ENCODE measurements at places on chromosomes 2 and 18.

- no peak for DNase-seq
Measured at GRCh38 chr2:229627728-229628127, 86.6 kb downstream of the DNER start.

GRCh38 chr2:9097239-9097638 lies 93.8 kb upstream of the MBOAT2 start:
- no peak for DNase-seq

DNA sequence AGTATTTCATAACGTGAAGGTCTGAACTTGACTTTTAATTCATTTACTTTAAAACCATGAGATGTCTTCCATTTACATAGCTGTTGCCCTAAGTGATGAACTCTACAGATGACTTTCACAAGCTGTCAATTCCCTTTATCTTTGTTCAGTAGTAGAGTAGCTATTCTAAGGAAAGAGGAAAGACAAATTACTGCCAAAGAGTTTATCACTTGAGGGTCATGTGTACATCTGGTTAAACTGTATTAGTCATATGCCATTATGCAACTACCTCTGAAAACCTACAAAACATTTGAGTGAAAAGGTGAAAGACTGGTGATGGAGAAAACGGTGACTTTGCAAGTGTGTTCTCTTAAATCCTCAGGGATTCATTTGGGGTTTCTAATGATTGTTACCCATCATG lies 763.9 kb downstream of the TMEM182 start:
- no peak for DNase-seq

GRCh38 chr2:205827809-205828365 lies 145.6 kb downstream of the NRP2 start:
- DNase-seq = no peak

- DNase-seq = no peak
Measured at GRCh38 chr2:24016376-24016761, 6.5 kb downstream of the MFSD2B start.

DNA sequence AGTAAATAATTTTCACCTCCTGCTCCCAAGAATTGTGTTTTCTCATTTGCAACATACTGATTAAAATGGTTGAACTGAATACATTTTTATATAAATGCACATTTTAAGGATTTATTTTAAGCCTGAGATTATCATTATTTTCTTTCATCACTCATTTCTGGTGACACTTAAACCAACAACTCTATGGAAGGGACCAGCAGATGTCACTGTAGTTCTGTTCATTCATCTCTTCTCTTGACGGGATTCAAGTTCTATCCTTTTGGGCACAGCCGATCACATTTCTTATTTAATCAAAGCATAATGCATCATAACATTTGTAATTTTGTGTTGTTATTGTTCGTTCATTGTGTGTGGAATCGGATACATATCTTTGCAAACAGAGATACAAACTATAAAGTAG lies 417.9 kb downstream of the HRH4 start:
- DNase-seq = no peak

DNA sequence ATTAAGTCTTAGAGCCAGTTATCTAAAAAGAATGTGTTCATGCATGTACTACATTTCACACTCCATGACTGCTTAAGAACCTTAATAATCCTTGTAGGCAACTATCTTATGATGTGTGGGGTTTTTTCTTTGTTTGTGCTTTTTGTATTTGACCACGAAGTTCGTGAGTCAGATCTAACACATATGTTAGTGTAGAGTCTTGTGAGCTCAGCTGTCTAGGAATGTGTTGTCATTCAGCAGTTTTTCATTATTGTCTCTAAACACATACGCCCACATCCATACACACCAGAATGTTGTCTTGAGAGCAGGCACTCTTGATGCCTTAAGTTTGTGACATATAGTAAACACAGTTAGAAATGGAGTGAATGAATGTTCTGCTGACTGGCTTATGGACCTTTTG lies 38.4 kb downstream of the CAB39 start:
- no peak for DNase-seq

DNA sequence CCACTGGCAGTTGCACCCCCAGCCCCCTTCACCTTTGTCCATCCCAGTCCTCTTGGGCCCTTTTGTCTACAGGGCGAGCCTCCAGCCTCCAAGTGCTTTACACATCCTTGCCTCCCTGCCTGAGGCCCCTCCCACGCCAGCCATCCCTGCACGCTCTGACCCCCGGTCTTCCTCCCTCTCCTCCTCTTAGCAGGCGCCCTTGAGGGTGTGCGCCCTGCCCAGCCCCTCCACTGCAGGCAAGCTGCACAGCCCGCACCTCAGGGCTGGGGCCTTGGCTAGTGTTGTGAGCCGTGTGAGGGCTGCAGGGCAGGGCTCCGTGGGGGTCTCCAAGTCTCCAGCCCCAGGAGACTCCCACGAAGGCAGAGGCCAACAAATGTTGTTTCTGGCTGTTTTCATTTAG lies 6.9 kb downstream of the BOK start:
- no peak for DNase-seq

- DNase-seq = no peak
Measured at GRCh38 chr2:2332381-2332780, 1.3 kb upstream of the MYT1L start.

DNA sequence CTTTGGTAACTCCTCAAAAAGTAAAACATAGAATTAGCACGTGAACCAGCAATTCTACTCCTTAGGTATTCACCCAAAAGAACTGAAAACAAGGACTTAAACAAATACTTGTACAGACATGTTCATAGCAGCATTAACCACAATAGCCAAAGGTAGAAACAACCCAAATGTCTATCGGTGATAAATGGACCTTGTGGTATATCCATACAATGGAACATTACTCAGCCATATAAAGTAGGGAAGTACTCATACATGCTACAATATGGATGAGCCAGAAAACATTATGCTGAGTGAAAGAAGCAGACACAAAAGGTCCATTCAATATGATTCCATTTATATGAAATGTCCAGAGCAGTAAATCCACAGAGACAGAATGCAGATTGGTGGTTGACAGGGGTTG lies 182.8 kb downstream of the DNER start:
- DNase-seq = no peak

- no peak for DNase-seq
Measured at GRCh38 chr2:4527416-4527815, 824.0 kb downstream of the DCDC2C start.

- no peak for DNase-seq
Measured at GRCh38 chr18:46414863-46415262, 242.2 kb downstream of the LOXHD1 start.

DNA sequence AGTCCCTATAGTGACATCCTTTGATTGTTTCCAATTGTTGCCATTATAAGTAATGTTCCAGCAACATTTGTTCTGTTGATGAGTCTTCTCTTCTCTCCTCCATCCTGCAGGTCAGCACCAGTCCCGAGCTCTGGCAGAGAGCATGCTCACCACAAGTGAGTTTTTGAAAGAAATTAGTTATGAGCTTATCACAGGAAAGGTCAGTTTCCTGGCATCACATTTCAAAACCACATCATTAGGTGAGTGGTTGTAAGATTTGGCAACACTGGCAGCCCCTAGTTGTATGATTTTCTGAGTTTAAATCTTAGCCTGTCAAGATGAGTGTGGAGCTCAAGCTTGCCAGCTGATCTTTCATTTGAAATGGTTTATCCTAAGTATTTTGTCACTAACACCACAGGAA lies 149.6 kb downstream of the ESCO1 start:
- no peak for DNase-seq

DNA sequence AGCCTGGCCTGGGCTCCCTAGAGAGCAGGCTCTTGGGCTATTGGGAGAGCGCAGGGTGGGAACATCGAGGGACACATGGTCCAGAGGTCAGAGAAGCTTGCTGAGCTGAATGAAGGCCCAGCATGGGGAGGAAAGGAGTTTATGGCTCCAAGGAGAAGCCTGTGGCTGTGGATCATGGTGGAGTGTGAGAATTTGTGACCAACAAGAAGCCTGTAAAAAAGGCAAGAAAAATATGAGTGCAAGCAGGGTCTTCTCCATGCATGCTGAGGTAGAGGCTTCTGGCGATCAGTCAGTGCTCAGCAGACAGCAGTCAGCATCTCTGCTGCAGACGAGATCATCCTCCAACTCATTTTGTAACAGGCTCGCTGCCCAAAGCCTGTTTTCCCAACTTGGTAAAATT lies 1.3 kb upstream of the SCYGR3 start:
- DNase-seq = no peak

- DNase-seq = no peak
Measured at GRCh38 chr2:107735201-107735600, 91.5 kb upstream of the RGPD4 start.

- no peak for DNase-seq
Measured at GRCh38 chr2:184765112-184765895, 167.0 kb downstream of the ZNF804A start.

DNA sequence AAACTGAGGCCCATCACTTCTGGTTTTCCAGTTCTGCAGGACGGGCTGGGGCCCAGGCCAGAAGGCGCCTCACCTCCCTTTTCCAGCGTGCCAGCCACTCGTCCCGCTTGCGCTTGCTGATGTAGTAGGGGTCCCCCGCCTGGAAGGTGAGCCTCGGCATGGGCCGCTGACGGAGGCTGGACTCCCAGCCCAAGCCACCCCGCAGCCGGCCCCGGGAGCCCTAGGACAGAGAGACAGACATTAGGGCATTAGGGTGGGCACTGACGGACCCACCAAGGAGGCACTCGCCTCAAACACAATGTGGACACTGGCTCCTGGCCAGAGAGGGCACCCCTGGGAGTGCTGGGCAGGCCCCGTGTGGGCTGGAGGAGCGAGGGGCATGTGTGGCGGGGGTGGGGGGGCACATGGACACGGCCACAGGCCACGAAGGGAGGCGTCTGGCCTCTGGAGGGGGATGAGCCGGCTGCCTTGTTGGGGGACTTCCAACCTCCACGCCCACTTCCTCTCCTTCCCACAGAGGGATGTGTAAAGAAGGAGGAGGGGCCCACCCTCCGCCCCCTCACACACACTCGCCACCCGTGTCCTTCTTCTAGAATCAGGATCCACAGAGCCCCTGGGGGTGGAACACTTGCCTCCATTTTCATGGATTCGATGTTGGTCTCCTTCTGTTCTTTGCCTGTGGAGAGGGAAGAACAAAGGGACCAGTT lies 66.7 kb downstream of the DNMT3A start:
- peak; percentile 63 for DNase-seq

- no peak for DNase-seq
Measured at GRCh38 chr2:2503864-2504418, 172.9 kb upstream of the MYT1L start.

DNA sequence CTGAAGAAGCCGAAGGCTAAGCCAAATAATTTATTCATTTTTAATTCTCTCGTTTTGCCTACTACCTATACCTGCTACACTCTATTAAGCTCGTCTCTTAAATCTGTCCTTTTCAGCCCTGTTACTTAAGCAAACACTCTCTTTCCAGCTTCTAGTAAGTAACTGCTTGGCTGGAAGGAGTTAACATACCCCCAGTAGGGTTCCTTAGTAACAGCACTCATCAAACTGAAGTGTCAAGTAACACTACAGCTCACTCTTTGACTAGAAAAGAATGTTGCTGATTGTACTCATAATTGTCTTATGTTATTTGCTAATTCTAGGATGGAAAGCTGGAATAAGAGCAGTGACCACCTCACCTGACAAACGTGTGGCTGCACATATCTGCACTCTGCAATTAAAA lies 120.0 kb upstream of the SCN7A start:
- no peak for DNase-seq

DNA sequence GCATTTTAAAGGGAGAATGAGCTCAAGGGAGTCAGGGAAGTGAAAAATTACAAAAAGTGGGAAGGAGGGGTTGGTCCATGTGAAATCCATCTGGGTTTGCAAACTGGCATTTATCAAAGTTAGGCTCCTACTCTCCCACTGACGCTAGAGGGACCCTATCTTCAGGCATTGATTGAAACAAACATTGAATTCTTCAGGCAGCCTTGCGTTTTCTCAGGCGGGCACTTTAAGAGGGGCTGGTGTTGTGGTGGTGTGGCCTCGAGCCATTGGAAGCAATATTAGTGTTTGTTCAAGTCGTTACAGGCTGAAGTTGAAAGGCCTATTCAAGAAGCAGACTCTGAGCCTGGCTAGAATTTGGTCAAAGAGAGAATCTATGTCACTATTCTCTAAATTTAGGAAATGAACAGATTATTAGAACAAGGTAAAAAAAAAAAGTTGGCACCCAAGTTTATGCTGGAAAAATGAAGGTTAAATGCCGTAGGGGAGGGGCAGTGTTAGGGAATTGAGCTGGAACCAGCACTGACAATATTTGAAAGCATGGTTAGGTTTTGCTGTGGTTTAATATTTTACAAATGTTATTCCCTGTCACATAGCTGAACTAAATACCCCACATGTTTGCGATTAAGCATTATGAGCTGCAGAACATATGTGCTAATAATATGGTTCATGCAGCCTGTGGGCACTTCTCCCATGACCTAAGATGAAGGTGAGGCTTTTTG lies 36.8 kb downstream of the STON1 start:
- no peak for DNase-seq

DNA sequence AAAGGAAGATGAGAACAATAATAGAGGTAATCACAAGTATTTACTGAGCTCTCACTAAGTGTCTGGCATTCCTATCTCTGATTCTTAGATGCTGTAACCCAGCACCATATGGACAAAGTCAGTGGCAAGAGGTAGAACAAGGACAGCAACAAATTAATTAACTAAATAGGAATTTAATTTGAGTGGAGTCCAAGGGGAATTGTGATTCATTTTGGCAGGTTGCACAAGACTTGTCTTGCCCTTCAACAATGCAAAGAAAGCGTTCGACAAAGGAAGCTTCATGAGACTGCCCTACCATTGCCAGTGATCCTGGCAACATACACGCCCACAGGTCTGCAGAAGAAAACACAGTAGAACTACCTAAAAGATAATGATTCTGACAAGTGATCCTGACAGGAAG lies 221.6 kb downstream of the RBM43 start:
- DNase-seq = no peak

GRCh38 chr2:171965661-171966060 lies 34.1 kb upstream of the METAP1D start:
- DNase-seq = no peak

GRCh38 chr2:107545066-107545465 lies 281.6 kb upstream of the RGPD4 start:
- no peak for DNase-seq

DNA sequence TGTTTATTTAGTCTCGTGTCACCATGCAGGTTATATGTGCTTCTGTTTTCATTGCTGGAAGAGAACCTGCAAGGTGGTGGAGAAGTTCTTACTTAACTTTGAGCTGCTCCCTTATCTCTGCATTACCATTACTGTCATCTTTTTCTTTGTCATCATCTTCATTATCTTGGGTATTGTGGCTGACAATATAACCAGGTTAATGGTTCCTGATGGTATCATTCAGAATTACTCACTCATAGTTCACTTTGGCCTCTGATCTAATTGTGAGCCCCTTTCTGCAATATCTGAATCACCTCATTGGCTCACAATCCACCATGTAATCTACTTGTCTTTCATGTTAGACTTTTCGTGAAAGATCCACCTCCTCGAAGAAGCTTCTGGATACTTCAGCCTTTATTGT lies 5.0 kb downstream of the CD28 start:
- DNase-seq = no peak

- no peak for DNase-seq
Measured at GRCh38 chr2:176507786-176508185, 238.5 kb downstream of the MTX2 start.
